ENCODE measurements at places on chromosomes 7 and 10.

DNA sequence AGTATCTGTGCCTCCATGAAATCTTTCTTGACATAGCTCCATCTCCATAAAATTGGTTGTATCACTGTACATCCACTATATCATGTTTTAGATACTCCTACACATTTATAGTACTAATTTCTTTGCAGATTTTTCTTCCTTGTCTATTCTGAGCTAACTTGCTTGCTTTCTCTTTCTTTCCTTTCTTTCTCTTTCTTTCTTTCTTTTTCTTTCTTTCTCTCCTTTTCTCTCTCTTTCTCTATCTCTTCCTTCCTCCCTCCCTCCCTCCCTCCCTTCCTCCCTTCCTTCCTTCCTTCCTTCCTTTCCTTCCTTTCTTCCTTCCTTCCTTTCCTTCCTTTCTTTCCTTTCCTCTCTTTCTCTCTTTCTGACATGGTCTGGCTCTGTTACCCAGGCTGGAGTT lies 23.7 kb downstream of the TASOR2 start:
- DNase-seq = no peak

DNA sequence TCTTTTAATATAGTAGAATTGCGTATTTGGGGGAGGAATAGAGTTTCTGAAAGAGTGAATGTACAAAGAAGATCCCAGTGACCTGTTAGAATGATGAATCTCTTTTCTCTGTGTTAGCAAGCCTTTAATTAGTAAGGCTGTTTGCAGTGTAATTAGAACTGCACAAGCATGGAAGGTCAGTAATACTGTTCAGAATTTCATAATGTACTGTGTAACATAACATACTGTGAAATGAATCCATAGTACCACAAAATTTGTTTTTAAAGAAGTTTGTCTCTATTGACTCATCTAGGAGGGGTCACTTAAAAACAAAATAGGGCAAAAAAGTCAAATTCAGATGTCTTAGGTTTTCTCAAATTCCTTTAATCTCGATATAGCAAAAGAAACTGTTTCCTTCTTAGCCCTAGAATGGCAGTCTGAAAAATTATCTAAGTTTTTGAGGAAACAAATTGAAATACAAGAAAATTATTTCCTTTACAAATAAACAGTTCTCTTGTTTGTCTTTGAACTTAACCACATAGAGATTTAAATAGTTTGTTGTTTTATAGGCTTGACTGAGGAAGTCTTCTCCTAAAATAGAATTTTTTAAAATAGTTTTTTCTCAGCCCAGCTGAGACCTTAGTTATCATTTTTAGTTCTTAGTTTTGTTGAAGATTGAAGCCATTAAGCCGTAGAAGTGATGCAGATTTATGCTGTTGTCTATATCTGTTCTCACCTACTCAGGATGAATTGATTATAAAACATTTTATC lies 12.5 kb downstream of the ADK start:
- no peak for DNase-seq

GRCh38 chr10:30583778-30584415 lies 45.7 kb downstream of the LYZL2 start:
- no peak for DNase-seq

DNA sequence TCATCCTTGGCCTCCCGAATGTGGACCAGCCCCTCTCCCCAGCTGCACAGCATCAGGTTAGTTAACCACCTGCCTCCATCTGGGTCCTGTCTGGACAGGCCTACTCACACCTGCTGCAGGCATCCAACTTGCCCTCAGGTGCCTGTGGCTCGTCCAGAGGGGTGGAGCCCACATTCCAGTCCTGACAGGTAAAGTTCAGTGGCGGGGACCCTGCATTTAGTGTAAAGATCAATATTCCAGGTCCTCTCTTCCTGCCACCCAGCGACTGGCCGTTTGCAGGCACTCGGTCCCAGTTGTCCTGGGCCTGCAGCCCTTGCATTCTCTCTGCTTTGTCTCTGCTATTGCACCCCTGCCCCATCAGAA lies 15.0 kb downstream of the HTRA1 start:
- no peak for DNase-seq
